Activated T-helper 17 cell treated with anti-CD3 and anti-CD28 coated beads, Interleukin-2, amount 50 U/mL, for 72 hours (primary cell): ENCODE measurements at places on chromosomes 5 and 9. TPM values are rescaled to one million over a fixed set of nuclear protein-coding genes. Genes with fewer than 3 reads are reported as not detected.

Gene C8G
- not detected for total RNA-seq

Gene CDH9
- not detected for total RNA-seq

Gene DPYSL3
- total RNA-seq, result not detected

Gene GPRIN1
- total RNA-seq, result 8.9 TPM

Gene EGFL7
- 1.0 TPM for total RNA-seq

DNA sequence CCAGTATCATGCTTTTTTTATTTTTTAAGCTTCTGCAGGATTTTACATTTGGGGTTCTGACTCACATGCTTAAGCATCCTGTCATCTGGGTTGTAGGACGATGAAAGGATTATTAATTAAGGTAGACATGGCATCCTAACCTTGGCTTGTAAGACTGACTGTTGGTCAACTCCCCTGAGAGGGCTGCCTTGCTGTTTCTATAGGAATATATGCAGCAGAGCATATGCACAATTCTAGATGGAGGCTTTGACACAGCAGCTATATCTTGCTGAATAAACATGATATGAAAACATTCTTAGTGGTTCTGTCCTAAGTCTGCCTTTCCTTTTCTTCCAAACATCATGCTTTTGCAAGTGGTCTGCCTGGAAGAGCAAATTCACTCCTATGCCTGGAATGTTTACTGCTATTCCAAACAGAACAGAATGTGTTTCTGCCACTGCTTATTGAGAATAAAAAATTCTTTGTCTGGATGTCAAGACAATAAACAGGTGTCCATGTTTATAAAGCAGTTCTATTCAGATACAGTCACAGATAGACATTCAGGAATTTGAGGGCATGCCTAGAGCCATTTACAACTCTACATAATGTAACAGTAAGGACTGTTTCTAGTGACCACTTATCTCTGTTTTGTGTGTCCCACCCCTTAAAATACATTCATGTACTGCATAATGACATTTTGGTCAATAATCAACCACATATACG, 166.2 kb upstream of the PPP2R2B start:
- no peak for ATAC-seq

DNA sequence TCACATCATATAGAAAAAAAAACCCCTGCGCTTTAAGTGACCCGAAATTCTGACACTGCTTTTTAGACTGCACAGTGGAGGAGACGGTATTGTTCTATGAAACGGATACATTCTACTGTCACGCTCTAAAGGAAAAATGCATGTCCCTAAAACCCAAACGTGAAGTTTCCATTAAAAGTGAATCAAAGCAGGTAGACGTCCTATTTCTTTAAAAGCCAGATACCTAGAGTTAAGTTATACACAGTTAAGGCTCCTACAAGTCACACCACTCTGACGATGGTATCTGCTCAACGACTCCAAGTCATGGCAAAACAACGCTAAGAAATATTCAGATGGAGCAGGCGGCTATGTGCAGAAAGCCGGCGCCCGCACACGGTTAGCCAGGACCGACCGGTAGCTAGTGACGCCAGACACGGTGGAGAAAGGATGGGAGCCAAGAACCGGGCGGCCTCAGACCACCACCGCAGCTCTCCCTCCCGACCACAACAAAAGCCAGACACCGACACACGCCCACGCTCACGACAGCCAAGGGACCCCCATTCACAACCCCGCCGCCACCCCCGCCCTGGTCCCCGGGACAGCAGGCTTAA, 734 bp downstream of the SKP1 start:
- ATAC-seq, result peak; percentile 40

- no peak for ATAC-seq
Measured at GRCh38 chr9:79362100-79363081, 209.4 kb upstream of the TLE4 start.

DNA sequence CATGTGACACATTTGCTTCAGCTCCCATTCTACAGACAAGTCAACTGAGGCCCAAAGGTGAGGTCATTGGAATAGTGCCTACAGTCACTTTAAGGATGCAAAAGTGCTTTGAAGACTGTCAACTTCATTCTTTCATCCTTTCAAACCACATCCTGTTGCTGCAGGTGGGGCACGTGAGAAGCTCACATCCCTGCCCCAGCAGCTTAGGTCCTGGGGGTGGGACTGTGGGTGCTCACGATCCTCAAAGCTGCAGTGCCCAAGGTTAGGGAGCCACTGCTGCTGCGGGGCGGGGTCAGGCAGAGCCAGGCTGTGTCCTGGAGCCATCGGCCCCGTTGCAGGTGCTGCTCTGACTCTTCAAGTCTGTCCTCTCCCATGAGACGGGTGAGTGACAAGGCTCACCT, 57.9 kb upstream of the IER5L start:
- ATAC-seq, result peak; percentile 65

DNA sequence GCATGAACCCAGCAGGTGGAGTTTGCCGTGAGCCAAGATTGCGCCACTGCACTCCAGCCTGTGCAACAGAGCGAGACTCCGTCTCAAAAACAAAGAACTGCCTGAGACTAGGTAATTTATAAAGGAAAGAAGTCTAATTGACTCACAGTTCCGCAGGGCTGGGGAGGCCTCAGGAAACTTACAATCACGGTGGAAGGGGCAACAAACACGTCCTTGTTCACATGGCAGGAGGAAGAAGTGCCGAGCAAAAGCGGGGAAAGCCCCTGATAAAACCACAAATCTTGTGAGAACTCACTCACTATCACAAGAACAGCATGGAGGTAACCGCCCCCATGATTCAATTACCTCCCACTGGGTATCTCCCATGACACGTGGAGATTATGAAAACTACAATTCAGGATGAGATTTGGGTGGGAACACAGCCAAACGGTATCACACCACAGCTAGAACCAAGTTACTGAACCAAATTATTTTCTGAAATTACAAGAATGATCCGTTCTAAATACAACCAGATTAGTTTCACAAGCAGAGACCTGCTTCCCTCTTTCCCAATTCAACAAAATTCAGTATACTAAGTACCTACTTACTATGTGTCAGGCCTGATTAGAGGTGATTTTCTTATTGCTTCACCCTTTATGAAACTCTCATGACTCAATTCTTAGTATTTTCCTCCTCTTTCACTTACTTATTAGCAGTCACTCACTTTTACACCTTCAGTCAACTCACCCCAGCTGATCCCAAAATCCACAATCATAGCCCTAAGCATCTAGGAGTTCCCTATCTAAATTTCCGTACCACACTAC, 8.4 kb downstream of the UBTD2 start:
- ATAC-seq, result peak; percentile 91

DNA sequence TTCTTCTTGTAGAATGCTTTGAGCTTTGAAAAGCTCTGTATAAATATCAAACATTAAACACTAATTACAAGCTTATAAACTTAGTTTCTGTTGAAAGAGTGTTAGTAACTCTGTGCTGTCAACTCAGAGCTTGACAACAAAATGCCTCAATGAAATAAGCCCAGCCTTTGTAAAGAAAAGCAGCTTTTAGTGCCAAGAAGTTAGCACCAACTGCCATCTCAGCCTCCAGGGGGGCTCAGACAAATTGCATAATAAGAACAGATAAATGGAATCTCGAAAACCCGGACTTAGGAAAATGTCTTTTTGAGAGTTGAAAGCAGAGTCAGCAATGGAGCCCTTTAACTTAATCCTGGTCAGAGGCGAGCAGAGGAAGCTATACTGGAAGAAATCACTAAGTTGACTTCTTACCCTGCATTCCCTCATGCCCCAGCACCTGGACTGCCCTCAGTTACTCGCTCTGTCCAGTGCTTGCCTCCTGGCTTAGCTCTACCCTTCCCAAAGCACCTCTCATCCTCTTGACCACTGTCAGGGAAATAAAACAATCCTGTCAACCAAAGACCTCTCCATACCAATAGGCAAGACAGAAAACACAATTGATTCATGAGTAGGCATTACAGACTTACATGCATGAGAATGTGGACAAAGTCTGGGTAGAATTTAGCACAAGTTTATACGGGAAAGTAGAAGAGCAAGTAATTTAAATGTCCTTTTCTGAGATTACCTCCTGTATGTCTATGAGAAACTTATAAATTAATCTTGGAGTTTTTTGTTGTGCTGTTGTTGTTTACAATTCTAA, 352.7 kb downstream of the ZNF608 start:
- no peak for ATAC-seq

DNA sequence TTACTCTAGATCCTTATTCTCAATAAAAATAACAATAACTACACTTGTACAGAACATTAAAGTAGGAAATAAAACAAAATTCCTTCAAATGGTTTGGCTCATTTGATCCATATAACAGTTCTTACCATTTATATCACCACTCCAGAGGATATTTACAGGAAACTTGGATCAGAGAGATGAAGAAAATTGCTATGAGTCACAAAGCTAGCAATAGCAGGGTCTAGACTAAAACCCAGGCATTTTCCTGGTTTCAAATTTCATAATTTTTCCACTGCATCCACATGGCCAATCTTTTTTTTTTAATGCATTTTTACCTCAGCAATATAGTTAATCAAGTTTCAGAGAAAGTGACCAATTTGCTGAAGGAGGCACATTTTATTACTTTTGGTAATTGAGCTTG, 299.2 kb downstream of the ELAVL2 start:
- ATAC-seq, result no peak

- no peak for ATAC-seq
Measured at GRCh38 chr5:173944511-173944910, 44.5 kb upstream of the C5orf47 start.
